ENCODE measurements at places on chromosomes 2 and 18. TPM values are rescaled to one million over a fixed set of nuclear protein-coding genes. Genes with fewer than 3 reads are reported as not detected.

Gene DCC
- total RNA-seq: not detected

Gene RAB10
- 258 TPM for total RNA-seq

Gene IGFBP2
- 82.8 TPM for total RNA-seq

Gene GREB1
- 2.6 TPM for total RNA-seq

Gene HSPE1
- 509 TPM for total RNA-seq

Gene NXPH2
- not detected for total RNA-seq

Gene STARD6
- not detected for total RNA-seq

Gene GAREM1
- 5.2 TPM for total RNA-seq

Gene LYPD6B
- total RNA-seq: 0.10 TPM

Gene CRYGC
- total RNA-seq: not detected

Gene SCN1A
- total RNA-seq: not detected

Gene ST8SIA5
- total RNA-seq: 0.01 TPM

Gene PAX3
- total RNA-seq: not detected

Gene BMP10
- total RNA-seq: not detected

Data from A549 treated with Hydrocortisone at 1 μM for 4 hours (cell line).